Naive thymus-derived CD8-positive, alpha-beta T cell (primary cell): ENCODE measurements at places on chromosomes 6 and 20.

DNA sequence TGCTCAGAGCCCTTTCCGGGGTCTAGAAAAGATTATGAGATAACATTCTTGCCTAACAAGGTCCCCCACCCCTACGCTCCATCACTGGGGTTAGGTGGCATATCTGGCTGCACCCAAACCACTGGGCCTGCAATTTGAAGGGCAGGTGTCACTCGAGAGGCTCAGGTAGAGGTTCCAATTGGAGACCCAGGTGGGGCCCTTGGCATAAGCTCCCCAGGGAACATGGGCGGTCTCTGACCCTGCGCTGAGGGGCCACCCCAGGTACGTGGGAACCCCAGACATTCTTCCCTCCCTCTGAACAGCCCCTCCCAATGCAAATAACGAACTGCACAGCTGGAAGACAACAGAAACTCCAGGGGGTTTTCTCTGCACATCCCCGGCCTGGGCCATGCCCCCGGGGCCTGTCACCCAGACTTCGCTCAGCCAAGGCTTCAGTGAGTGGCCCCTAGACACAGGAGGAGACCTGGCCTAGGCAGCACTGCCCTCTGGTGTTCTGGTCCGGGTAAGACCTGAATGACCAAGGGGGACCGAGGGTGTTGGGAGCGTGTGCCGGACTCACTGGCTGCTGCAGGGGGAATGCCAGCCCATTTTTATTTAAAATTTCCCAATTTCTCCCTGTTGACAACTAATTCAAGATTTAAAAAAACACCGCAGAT, 47.5 kb downstream of the DSTN start:
- peak; percentile 21 for DNase-seq

DNA sequence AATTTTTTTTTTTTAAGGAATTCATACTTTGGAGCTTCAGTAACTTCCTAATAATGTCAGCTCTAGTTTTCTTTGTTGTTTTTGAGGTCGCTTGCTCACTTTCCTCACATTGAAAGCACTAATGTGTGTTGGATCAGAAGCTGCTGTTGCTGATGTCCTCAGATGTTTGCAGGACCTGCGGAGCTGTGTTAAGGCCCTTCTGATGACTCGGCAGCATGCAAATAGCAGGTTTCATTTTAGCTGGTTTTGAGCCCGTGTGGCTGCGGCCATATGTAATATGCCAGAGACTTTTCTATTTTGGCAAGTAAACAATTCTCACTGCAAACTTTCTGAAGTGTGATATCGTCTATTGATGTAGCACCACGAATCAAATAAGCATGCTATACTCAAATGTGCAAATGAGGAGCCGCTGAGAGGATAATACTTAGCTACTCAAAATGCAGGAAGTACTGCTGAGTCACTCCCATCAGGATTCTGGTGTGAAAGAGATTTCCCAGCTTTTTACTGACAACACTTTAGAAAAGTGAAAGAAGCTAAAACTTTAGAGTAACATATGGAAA, 187.8 kb downstream of the SASH1 start:
- no peak for DNase-seq

- DNase-seq, result no peak
These were observed 28.2 kb upstream of the CNKSR3 start for GRCh38 chr6:154538640-154539191.

- DNase-seq, result no peak
These were observed 126.4 kb downstream of the CEP57L1 start for GRCh38 chr6:109221543-109222195.

GRCh38 chr6:149887343-149887742, 10.6 kb downstream of the RAET1E start:
- DNase-seq, result no peak
